ENCODE measurements at places on chromosomes 12 and 14.

GRCh38 chr12:80411787-80412186 lies 32.2 kb upstream of the PTPRQ start:
- no peak for DNase-seq

DNA sequence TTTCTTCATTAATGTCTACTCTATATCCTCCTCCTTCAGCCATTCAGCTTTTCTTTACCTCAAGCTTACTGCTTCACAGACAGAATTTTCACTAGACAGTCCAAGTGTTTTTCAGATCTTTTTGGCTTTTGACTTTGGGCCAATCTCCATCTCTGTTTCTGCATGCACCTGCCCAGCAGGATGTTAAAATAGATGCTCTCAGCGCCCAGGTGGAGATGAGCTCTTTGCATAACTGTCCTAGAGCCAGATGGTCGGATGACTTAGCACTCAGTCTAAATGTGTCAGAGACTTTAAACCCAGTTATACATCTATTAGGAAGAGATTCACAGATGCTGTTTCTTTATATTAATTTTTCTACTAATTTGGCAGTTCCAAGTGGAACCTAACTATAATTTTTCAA lies 80.3 kb upstream of the SSTR1 start:
- no peak for DNase-seq

DNA sequence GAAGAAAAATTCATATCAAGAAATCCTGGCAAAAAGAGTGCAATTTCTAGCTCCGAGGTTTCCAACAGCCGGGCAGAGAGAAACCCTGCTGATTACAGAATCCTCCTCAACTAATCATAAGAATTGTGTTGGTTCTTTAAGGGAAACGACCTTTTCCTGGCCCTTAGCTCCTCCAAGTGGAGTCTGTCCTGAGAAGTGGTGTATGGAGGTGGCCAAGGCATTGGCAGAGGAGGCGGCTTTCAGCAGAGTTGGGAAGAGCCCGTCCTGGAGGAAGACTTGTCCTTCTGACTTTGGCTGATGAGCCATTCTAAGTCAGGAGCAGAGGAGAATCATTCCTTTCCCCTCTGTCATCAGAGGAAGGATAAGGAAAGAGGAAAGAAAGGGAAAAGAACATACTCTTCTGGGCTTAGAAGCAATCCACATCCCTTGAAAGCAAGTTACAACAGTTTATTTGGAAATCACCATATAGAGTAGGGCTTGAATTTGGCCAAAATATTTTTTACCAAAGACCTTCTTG lies 46.5 kb upstream of the PTCSC3 start:
- DNase-seq: no peak

DNA sequence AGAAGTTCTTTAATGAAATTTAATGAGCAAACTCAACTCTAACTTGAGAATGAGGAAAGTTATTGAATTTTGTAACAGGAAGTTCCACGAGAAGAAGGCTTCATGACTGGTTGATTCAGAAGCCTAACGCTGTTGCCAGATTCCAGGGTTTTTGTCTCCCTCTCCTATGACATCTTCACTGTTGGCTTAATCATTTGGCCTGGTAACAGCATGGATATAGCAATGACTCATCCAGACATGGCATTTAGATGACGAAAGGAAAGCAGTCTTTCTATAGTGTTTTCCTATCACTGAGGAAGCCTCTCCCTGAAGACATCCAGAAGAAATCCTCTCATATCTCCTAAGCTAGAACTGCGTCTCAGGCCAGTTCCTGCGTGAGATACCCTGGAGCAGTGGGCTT lies 9.4 kb upstream of the KCNA1 start:
- peak; percentile 39 for DNase-seq

GRCh38 chr14:21091821-21092272 lies 6.6 kb downstream of the ZNF219 start:
- no peak for DNase-seq

DNA sequence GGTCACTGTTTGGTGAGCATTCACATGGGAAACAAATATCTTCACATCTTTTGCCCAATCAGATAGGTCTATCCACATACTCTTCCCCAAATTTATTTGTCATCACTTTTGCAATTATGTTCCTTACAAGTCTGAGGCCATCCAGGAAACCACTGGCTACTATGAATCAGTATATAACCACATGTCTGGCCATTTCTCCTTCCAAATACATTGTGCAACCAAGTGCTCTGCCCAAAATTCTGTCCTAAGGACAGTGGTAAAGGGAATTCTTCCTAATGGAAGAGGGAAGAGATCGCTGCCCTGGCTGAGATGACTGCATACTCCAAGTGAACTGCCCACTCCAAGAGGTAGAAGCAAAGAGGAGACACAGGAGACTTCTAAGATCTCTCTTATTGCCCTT lies 148.9 kb upstream of the MAX start:
- peak; percentile 72 for DNase-seq

- DNase-seq: no peak
These were observed 28.6 kb upstream of the CACNA2D4 start for GRCh38 chr12:1947081-1947480.

DNA sequence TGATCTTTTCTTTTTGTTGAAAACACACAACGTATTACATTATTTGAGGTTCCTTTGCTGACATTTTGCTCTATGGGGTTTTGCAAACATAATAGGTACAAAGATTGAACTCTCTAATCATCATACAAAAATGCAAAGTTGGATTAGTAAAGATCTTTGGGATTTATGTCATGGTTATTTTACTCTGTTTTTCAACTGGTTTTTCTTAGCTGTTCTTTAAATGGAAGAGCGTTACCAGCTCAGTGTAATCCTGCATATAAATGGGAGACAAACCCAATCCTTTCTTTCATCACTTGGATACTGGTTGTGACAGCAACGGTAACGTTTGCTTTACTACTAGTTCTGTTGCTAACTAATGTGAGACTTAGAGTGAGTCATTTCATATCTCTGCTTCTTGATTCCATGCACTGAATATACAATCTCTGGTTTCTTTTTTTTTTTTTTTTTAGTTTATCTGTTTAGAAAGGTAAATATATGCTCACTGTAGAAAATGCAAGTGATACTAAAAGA lies 104.9 kb upstream of the NOVA1 start:
- DNase-seq: no peak

- DNase-seq: no peak
These were observed 39.9 kb upstream of the BICDL1 start for GRCh38 chr12:119949145-119949544.

- DNase-seq: no peak
These were observed 230.8 kb upstream of the NPAS3 start for GRCh38 chr14:32707742-32708500.

GRCh38 chr12:1093166-1093751 lies 102.2 kb downstream of the ERC1 start:
- peak; percentile 59 for DNase-seq

GRCh38 chr12:20351406-20351805 lies 16.9 kb upstream of the PDE3A start:
- no peak for DNase-seq

GRCh38 chr12:2609020-2609419 lies 185.8 kb upstream of the FKBP4 start:
- no peak for DNase-seq

- no peak for DNase-seq
These were observed 35.0 kb upstream of the KCNA5 start for GRCh38 chr12:5008661-5009060.

DNA sequence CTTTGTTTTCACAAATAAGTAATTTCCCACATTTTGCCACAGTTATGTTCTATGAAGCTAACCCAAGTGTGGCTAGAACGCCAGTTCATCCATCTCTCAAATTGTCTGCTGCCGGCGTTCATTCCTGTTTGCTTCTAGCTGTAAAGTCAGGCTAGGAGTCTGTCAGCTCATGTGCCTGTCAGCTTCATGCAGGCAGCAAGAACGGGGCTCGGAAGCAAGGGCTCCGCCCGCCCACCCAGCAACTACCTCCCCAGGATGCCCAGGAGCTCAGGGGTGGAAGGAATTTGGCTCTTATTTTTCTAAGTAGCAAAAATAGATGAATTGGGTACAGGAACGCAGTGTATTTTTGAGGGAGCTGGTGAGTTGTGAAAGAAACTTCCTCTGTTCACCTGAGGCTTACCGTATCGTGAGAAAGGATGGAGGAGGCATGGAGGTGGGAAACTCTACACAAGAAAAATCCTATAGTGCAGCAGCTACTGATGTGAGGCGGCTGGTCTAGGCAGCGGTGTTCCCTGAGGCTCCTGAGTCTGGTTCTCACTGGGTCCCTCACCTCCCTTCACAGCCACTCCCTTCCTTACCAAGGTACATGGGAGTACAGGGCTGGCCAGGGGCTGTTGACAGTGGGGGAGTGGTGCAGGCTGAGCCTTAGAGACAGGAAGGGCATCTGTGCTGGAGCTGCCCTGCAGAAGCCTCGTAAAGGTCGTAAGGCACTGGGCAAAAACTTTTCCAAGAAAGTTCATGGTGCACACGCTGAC lies 54.5 kb upstream of the AMN start:
- DNase-seq: no peak

GRCh38 chr12:50282721-50283228 lies 545 bp downstream of the LIMA1 start:
- no peak for DNase-seq

GRCh38 chr14:21097636-21098075 lies 799 bp downstream of the ZNF219 start:
- no peak for DNase-seq

DNA sequence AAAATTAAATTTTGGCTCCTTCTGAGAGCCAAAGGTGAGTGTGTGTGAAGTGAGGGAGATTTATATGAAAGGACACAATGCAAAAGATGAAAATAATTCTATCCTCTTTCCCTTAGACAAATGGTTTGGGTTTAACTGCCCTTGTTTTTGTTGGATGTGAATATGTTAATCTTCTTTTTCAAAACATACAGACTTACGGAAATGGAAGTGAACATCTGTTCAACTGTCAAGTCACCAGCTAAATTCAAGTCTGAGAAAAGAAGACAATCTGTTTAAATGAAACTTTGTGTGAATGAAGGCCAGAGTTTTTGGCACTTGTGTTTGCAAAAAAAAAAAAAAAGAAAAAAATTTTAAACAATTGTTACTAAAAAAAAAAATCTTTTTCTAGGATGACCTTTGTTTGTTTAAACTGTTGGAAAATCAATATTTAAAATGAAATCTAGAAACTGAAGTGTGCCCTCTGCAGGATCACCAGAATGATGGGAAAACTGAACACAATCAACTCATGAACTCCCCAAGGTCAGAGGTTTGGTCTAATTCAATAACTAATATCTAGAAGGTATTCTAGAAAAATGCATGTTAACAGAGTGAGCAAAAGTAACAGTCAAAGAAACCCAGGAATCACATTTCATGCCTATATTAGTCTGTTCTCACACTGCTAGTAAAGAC lies 448.8 kb downstream of the FLRT2 start:
- DNase-seq: no peak

DNA sequence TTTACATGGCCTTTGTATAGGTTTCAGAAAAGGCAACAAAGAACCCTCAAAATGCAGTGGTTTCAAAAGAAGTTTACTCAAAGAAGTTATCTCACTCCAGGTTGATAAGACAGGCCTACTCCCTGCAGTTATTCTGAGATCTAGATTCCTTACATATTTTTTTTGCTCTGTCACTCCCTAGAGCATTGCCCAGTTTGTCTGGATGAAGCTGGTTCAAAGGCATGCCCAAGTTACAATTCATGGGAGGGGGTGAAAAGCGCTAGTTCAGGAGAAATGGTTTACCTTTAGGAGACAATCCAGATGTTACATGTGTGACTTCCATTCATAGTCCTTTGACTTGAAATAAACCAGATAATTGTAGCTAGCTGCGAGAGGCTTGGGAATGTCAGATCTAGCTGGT lies 115.0 kb downstream of the TPH2 start:
- DNase-seq: no peak

DNA sequence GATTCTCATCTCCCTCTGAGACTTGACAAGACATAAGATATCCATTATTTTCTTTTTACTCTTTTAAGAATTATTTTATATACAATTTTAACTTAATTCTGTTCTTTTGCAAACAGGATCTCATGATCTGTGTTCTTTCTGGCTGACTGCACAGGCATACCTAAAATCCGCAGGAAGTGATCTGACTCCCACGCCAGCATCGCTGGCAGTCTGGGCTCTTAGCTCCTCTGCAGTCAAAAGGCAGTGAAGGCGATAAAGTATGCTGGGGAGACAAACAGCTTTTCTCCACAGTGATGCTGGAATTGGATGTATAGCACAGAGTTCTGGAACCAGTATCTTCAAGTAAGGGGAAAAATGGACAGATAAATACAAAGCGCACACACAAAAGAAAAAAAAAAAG lies 52.4 kb downstream of the DICER1 start:
- no peak for DNase-seq

Measured in fibroblast of the conjunctiva (primary cell).